ENCODE measurements at places on chromosomes 2 and 18.

- H3K4me3 ChIP-seq: no peak overlapping the region
- no peak for DNase-seq
- no peak overlapping the region for H3K27ac ChIP-seq
- H3K4me1 ChIP-seq: peaks cover 4% of the 10 kb centered on the region
These were observed 19.2 kb upstream of the SIGLEC15 start for GRCh38 chr18:45806226-45806625.

GRCh38 chr2:99998651-99999320, 143.6 kb downstream of the AFF3 start:
- no peaks in the 10 kb centered on the region for H3K36me3 ChIP-seq
- H3K27ac ChIP-seq: no peak overlapping the region
- DNase-seq: no peak
- H3K4me1 ChIP-seq: no peaks in the 10 kb centered on the region
- no peaks in the 10 kb centered on the region for H3K27me3 ChIP-seq

DNA sequence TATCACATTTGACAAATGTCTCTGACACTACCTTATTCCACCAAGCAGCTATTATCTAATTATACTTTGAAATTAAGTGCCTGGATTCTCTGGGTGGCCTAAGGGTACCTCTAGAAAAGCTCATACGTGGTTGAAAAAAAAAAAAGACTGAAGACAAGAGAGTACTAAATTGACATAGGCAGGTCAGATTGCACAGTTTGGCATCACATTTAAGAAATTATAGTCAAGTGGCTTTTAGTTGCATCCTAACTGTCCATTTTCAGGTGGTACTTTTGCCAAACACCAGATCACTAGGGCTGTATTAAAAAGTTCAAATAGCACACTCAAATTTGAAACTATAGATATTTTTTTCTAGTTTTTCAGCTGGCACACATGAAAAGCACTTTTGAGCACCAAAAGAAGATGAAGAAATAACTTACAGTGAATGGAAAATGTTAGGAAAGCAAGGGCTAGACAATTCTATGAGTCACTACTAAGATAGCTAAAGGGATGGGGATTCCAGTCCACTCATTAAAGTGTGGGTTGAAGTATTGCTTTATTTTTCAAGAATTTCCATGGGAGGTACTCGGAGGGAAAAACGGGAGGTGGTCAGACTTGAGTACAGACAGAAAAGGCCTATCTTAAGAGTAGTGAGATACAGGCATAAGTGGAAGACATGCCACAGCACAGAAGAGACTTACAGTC, 106.5 kb upstream of the COL5A2 start:
- H3K36me3 ChIP-seq: no peaks in the 10 kb centered on the region
- H3K27me3 ChIP-seq: no peaks in the 10 kb centered on the region
- H3K27ac ChIP-seq: no peak overlapping the region
- no peak overlapping the region for H3K4me3 ChIP-seq

- H3K27me3 ChIP-seq: no peaks in the 10 kb centered on the region
- H3K36me3 ChIP-seq: no peaks in the 10 kb centered on the region
- peaks cover 6% of the 10 kb centered on the region for H3K4me1 ChIP-seq
- no peak overlapping the region for H3K4me3 ChIP-seq
These were observed 80.9 kb upstream of the SLC66A3 start for GRCh38 chr2:11074246-11074820.

DNA sequence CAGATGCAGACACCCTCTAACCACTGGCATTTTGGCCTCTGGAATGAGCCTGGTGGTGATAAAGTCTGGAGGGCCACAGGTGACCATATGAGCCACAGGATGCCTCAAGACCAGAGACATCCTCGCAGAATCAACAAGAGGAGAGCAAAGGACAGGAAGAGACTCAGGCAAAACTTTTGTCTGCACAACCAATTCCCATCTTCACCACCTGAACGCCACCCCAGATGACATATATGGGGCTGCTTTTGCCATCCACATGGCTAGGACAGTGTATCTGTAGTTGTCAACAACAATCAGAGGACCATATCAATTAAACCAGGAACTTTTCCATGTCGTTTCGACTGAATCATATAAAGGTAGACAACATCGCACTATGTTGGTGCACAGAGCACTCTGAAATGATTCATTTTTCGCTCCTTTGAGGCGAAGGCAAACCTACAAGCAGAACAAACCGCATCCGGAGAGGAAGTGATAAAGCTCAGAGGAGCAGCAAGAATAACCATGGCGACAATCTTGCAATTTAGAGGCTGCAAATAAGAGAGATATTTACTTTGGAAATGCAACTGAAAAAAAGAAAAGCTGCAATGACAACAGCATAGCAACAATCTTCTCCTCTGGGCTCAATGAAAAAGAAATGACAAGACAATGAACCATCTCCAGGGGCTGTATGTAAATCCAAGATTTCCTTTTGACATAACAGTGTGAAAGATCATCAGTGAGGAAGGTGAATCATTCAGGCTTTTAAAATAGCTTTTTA, 204.5 kb downstream of the ARL4C start:
- H3K27me3 ChIP-seq: no peaks in the 10 kb centered on the region
- peaks cover 2% of the 10 kb centered on the region for H3K4me1 ChIP-seq
- no peak for DNase-seq
- H3K27ac ChIP-seq: no peak overlapping the region

- H3K4me3 ChIP-seq: no peak overlapping the region
- H3K36me3 ChIP-seq: no peaks in the 10 kb centered on the region
- no peaks in the 10 kb centered on the region for H3K4me1 ChIP-seq
- no peak overlapping the region for H3K27ac ChIP-seq
These were observed 8.5 kb upstream of the SP140L start for GRCh38 chr2:230318190-230319121.

DNA sequence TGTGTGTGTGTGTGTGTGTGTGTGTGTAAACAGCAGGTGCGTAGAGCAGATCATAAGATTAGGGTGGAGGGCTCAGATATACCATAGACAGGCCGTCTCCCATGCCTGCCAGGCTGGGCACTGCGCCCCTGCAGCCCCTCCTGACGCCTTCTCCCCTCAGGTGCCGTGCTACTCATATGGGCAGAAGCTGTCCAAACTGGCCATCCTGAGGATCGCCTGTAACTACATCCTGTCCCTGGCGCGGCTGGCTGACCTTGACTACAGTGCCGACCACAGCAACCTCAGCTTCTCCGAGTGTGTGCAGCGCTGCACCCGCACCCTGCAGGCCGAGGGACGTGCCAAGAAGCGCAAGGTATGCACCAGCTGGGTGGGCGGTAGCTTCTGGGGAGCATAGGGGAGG, 10.0 kb downstream of the ATOH8 start:
- peaks cover 29% of the 10 kb centered on the region for H3K27me3 ChIP-seq
- no peak overlapping the region for H3K4me3 ChIP-seq
- no peaks in the 10 kb centered on the region for H3K36me3 ChIP-seq
- H3K4me1 ChIP-seq: peaks cover 5% of the 10 kb centered on the region
- no peak overlapping the region for H3K27ac ChIP-seq
- no peak for DNase-seq

DNA sequence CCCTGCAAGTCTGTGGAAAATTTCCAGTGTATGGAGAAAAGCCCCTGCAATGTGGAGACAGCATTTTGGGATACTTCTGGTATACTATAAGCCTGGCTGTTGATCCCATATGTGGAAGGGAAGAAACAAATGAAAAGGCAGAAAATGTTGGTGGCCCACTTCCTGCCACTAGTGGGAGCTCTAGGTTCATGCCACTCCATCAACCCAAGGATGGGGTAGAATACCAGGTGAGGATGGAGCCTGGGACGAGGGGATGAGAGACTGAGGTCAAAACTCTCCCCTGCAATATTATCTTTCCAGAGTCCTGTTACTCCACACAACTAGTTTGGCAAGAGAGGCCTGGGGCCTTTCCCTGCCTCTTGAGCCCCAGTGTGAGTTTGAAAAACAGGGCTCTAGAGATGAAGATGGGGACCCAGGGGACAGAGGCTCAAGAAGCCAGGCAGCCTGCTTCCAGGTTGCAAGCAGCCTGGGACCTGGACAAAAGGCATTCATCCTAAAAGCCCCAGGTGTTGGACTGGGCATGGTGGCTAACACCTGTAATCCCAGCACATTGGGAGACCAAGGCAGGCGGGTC, 31.9 kb downstream of the BMP10 start:
- no peaks in the 10 kb centered on the region for H3K4me1 ChIP-seq
- no peak overlapping the region for H3K4me3 ChIP-seq

- no peak overlapping the region for H3K4me3 ChIP-seq
- H3K4me1 ChIP-seq: no peaks in the 10 kb centered on the region
- no peak for DNase-seq
- H3K27me3 ChIP-seq: no peaks in the 10 kb centered on the region
- H3K27ac ChIP-seq: no peak overlapping the region
- H3K36me3 ChIP-seq: no peaks in the 10 kb centered on the region
These were observed 32.0 kb upstream of the SKOR2 start for GRCh38 chr18:47283476-47283875.

DNA sequence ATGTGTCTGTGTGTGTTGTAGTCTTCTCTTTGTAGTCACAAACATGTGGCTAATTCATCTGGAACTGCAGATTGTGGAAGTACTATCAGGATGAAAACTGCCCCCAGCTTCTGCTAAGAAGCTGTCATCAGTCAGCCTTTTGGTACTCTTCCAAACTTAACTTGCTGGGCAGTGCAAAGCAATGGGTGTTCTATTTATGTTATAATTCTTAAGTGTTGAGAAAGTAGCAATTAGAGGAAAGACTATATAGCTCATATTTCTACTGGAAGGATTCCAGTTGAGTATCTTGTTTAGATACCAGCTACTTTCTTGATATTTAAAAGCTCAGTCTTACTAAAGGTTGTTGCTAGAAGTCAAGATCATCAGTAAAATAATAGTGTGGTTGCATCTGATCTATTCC, 52.1 kb downstream of the SLC38A11 start:
- H3K4me3 ChIP-seq: no peak overlapping the region
- no peak overlapping the region for H3K27ac ChIP-seq
- DNase-seq: no peak
- H3K36me3 ChIP-seq: no peaks in the 10 kb centered on the region

- no peaks in the 10 kb centered on the region for H3K4me1 ChIP-seq
- no peak overlapping the region for H3K4me3 ChIP-seq
- DNase-seq: no peak
- H3K27me3 ChIP-seq: no peaks in the 10 kb centered on the region
These were observed 278.0 kb downstream of the EPHA4 start for GRCh38 chr2:221293949-221294742.

DNA sequence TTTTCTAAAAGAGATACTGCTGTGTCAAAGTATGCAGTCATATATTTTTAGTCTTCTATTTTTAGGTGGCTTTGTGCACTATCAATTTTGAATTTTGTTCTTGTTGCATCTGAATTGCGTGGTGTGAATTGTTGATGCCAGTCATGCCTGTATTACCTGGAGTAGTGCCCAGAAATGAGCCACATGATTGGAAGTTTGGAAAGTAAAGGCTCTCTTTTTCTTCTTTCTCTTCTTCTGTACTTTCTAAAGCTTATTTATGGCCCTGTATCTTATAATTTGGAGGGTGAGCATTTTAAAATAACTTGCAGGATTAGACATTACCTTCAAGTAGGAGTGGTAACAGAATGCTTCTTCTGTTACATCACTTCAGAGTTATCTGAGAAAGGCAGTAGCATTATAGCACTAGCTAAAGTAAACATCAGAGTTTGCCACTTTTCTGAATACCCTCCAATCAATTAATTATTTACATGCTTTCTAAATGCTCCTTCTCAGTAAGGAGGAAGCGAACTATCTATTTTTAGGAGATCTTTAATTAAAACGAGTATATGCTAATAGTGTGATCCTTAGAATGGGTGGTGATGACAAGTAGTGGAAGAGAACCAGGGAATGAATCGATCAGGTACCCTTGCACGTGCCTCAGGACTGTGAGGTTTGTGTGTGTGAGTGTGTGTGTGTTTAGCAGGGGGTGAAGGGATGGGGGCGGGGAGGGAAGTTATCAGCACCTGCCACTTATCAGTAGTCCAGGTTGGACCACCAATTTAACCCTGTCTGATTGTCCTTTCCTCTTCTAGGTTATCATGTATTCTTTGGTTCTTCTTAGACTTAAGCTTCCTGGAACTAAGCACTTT, 112.5 kb downstream of the MAP3K20 start:
- H3K4me3 ChIP-seq: no peak overlapping the region
- peaks cover 11% of the 10 kb centered on the region for H3K4me1 ChIP-seq
- H3K27ac ChIP-seq: no peak overlapping the region
- DNase-seq: no peak

- no peak overlapping the region for H3K4me3 ChIP-seq
- H3K36me3 ChIP-seq: no peaks in the 10 kb centered on the region
- no peaks in the 10 kb centered on the region for H3K27me3 ChIP-seq
- no peak for DNase-seq
- no peak overlapping the region for H3K27ac ChIP-seq
These were observed 149.9 kb downstream of the SETBP1 start for GRCh38 chr18:44830581-44830980.

GRCh38 chr2:217652761-217653639, 349.8 kb downstream of the TNS1 start:
- peaks cover 2% of the 10 kb centered on the region for H3K27me3 ChIP-seq
- H3K4me3 ChIP-seq: no peak overlapping the region
- 0 out of 2 replicates have a peak, but pooled peaks cover 2% of the 10 kb centered on the region for H3K4me1 ChIP-seq
- no peak for DNase-seq

- H3K4me3 ChIP-seq: no peak overlapping the region
- DNase-seq: no peak
- H3K27ac ChIP-seq: no peak overlapping the region
- no peaks in the 10 kb centered on the region for H3K4me1 ChIP-seq
- peaks cover 5% of the 10 kb centered on the region for H3K36me3 ChIP-seq
These were observed 14.5 kb downstream of the VPS4B start for GRCh38 chr18:63407734-63408133.

Data from H1 (cell line).